ENCODE measurements at places on chromosomes 11 and 22.

GRCh38 chr11:17713851-17714250 is 5.5 kb upstream of the MYOD1 start:
- DNase-seq = no peak

DNA sequence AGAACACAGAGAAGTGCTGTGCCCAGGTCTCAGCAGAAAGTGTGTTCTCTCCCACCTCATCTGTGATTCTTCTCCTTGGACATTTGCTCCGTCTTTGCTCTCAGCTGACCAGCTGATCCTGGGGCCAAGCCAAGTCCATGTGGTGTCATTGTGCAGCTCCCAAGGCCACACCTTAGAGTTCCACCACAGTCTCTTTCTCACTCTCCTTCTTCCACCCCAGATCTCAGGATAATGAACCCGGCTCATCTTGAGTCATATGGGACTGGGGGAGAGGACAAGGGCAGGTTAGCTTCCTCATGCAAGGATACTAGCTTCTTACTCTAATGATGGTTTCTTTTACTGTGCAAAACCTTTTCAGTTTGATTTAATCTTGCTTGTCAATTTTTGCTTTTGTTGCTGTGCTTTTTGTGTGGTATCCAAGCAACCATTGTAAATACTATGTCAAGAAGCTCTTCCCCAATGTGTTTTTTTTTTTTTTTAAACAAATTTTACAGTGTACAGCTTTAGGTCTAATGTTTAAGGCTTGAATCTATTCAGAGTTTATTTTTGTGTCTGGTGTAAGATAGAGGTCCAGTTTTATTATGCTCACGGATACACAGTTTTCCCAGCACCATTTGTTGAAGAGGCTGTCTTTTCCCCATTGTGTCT is 75.0 kb upstream of the OR4B1 start:
- DNase-seq = no peak

DNA sequence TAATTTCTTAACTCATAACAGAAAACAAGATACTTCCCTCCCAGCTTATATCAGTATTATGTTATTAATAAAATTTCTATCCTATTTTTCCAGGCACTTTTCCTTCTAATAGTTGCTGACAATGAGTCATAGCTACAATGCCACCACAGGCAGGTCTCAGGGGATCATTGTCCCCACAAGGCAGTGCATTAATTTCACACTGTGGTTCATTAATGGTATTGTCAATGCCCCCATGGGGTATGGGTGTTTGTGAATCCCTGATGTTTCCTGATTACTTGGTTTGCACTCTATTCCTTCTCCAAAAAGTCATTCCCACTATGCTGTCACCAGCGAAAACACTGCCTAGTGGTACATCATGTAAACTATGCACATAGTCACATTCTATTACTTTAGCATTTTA is 345.5 kb upstream of the CTSC start:
- no peak for DNase-seq

- DNase-seq = no peak
Measured at GRCh38 chr22:31650391-31650790, 11.6 kb downstream of the PISD start.

- DNase-seq = no peak
Measured at GRCh38 chr11:83063073-83063754, 8.5 kb downstream of the RAB30 start.

DNA sequence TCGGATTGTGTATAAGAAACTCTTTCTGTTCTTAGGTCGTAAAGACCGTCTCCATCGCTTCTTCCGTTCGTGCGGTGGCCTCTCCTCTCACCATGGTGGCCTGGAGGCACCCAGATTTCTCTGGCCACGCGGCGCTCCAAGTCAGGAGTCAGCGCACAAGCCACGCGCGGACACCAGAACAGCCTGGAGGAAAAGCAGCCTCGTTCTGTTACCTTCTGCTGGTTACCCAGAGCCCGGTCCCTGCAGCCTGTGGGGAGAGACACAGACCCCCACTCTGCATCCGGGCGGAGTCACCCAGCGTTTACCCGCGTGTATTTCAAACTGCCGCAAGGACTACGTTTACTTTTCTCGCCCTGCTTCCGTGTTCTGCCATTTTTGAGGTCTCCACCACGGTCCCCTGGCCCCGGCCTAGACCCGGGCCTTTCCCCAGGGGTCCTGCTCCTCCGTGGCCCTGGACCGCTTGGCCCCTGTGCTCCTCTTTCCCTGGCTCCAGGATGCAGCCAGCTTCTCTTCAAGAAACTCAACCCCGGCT is 776.1 kb downstream of the BRD1 start:
- no peak for DNase-seq

DNA sequence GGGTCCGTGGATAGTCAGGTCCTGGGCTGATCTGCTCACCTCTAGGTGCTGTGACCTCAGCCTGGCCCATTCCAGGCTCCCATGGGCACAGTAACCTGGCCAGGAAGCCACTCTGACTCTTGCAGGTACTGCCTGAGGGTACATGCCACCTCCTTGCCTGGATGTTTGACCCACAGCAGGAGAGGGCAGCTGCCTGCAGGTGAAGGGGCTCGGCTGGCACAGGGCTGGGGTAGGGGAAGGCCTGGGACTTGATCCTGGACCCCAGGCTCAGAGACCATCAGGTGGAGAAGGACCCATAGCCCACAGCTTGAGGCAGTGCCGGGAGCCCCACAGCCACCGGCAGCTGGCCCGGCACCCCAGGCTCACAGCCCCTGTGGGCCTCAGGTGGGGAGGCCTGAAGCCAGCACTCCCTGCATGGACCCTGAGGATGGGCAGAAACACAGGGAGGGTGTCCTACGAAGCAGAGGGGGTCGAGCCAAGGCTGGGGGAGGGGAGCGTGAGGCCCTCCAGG is 2.7 kb downstream of the LRRC56 start:
- DNase-seq = no peak

- DNase-seq = no peak
Measured at GRCh38 chr11:95337972-95338429, 107.0 kb upstream of the SESN3 start.

- DNase-seq = no peak
Measured at GRCh38 chr11:67429722-67430121, 1.4 kb downstream of the RPS6KB2 start.

GRCh38 chr11:132123854-132124835 is 753.7 kb downstream of the NTM start:
- DNase-seq = no peak

GRCh38 chr11:35785287-35786167 is 123.0 kb downstream of the TRIM44 start:
- DNase-seq = no peak

DNA sequence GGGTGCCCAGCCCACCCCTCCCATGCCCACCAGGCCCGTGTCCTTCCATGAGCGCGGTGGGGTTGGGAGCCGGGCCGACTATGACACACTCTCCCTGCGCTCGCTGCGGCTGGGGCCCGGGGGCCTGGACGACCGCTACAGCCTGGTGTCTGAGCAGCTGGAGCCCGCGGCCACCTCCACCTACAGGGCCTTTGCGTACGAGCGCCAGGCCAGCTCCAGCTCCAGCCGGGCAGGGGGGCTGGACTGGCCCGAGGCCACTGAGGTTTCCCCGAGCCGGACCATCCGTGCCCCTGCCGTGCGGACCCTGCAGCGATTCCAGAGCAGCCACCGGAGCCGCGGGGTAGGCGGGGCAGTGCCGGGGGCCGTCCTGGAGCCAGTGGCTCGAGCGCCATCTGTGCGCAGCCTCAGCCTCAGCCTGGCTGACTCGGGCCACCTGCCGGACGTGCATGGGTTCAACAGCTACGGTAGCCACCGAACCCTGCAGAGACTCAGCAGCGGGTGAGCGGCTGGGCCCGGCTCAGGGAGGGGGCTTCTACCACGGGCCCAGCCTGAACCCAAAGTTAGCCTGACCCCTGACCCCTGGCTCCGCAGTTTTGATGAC is 3.0 kb downstream of the PKP3 start:
- DNase-seq = no peak

- no peak for DNase-seq
Measured at GRCh38 chr22:20396639-20397038, 2.7 kb downstream of the ZNF74 start.

GRCh38 chr11:78802058-78802761 is 227.5 kb upstream of the NARS2 start:
- DNase-seq = no peak

- no peak for DNase-seq
Measured at GRCh38 chr11:87296627-87297026, 258.9 kb downstream of the TMEM135 start.

- no peak for DNase-seq
Measured at GRCh38 chr11:68263444-68264035, 8.2 kb downstream of the C11orf24 start.

- no peak for DNase-seq
Measured at GRCh38 chr11:75773595-75774353, 5.2 kb downstream of the DGAT2 start.

DNA sequence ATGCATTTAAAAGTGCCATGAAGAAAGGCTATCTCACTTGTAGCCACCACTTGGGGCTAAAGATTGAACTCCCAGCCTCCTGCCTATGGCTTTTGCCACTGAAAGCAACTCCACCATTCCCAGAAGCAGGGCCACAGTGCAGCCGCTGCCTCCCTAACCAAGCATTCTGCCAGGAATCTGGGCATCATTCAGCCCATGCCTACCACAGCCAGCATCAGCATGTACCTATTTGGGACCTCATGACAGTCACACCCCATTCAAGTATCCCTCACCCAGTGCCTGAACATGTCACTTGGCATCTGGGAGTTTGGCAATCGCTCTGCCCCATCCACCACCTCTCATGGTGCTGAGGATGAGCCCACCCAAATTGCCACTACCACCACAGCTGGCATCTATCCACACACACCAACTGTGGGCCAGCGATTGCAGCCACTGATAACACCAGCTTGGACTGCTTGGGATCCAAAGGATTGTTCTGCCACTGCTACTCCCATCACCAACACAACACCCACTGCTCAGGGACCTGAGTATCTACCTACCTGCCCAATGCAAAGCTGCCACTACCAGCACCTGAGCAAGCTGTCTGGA is 234.4 kb downstream of the GRM5 start:
- DNase-seq = no peak

DNA sequence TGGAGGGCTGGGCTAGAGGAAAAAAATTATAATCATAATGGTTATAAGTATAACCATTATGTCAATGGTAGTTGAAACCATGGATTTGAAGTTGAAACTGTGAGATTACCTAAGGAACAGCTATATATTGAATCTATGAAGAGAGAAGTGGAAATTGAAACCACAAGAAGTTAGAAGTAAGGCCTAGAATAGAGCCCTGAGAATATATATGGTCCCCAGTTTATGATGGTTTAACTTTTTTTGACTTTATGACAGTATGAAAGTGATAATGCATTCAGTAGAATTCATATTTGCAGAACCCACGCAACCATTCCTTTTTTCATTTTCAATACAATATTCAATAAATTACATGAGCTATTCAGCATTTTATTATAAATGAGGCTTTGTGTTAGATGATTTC is 15.0 kb downstream of the AASDHPPT start:
- DNase-seq = no peak

- no peak for DNase-seq
Measured at GRCh38 chr11:46625406-46625805, 8.1 kb downstream of the ATG13 start.

GRCh38 chr11:46414879-46415278 is 23.3 kb upstream of the CHRM4 start:
- no peak for DNase-seq

- DNase-seq = no peak
Measured at GRCh38 chr11:57323167-57323854, 1.4 kb downstream of the TNKS1BP1 start.

GRCh38 chr22:44645083-44645482 is 56.9 kb upstream of the PRR5 start:
- DNase-seq = no peak

- no peak for DNase-seq
Measured at GRCh38 chr11:66987158-66987620, 12.1 kb downstream of the C11orf86 start.

- no peak for DNase-seq
Measured at GRCh38 chr11:34825315-34825669, 90.9 kb downstream of the APIP start.

- DNase-seq = no peak
Measured at GRCh38 chr22:27494785-27495184, 306.8 kb downstream of the MN1 start.

GRCh38 chr11:34345991-34346480 is 11.8 kb downstream of the ABTB2 start:
- DNase-seq = no peak

- no peak for DNase-seq
Measured at GRCh38 chr22:17896586-17896985, 122.3 kb upstream of the BID start.

Data from stimulated activated CD8-positive, alpha-beta memory T cell treated with anti-CD3 and anti-CD28 coated beads, Interleukin-12 subunit alpha, Interleukin-12 subunit beta, amount 100 ng/mL, for 4 hours (primary cell).